Fibroblast of the conjunctiva (primary cell): ENCODE measurements at places on chromosomes 6 and 20.

DNA sequence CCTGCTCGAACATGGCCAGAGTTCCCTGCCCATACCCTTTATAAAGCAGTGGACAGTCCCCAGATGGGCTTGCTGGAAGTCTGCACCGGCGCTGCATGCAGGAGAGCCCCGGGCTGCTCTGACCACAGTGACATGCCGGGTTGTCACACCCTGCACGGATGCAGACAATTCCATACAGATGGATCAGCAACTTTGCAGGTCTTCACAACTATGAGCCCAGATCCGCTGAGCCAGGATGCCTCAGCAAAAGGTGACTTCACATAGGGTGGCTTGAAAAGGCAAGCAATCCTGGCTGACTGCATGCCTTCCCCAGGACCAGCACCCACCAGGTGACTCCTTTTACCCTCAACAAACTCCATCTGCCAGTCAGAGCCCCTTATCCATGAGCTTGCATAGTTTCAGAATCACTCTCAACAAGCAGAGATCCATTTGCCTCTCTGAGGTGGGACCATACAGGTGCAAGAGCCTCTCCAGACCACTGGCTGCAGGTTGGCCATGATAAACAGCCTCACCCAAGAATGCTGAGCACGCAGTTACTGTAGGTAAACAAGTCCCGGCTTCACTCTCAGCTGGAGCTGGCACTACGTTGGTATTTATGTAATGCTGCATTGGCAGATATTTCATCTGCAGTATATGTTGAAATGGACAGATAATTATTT lies 183.0 kb upstream of the QKI start:
- no peak for DNase-seq

- no peak for DNase-seq
These were observed 11.4 kb upstream of the RFPL4B start for GRCh38 chr6:112335736-112336135.

DNA sequence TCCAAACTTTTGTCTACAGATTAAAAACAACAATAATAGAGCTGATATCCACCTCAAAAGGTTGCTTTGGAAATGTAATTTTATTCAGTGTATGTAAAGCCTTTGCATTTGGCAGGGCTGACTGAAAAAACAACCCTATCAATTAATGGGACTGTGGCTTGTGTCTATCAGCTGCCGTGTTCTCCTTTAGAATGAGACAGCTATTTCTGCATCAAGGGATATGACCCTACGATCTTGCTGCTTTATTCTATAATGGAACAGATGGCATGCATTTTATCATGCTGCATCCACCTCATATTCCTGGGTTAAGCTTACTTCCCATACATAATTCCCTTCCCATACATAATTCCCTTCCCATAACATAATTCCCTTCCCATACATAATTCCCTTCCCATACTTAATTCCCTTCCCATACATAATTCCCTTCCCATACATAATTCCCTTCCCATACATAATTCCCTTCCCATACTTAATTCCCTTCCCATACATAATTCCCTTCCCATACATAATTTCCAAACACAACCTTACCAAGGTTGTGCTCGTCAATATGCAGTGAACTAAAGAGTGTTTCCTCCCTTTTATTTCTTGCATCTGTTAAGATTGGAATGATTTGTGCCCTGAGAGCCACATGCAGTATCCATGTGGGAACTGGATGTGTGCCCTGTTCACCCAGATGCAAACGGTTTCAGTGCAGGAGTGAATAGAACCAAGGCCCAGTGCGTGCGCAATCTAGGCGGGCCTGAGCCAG lies 26.8 kb downstream of the SERPINB6 start:
- no peak for DNase-seq

GRCh38 chr6:15675536-15676220 lies 12.8 kb upstream of the DTNBP1 start:
- no peak for DNase-seq

DNA sequence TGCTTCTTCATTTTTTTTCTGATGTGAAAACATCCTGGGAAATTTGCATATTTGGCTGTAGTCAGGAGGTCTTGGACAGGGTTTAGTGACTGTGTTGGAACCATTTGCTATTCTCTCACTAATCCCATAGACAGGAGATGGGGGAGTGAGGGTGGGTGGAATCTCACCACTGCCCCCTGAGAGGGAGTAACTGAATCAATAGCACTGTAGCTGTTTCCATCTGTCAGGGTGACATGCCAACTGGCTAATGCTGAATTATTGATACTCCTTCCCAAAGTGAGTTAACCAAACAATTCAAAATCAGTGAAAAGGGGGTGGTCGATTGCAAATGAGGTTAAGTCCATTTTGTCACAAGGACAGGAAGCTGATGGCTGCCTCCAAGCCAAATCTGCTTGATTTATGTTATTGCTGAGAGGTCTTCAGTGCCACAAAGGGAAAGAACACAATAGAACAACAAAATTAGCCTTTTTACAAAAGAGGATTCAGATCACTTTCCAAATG lies 55.1 kb upstream of the B3GAT2 start:
- no peak for DNase-seq

- no peak for DNase-seq
These were observed 92.8 kb upstream of the FRMD1 start for GRCh38 chr6:168171673-168172353.

- DNase-seq: no peak
These were observed 406.9 kb upstream of the CDH4 start for GRCh38 chr20:60845146-60845545.

GRCh38 chr6:151390851-151391470 lies 398 bp downstream of the ZBTB2 start:
- DNase-seq: peak; percentile 38
